ENCODE measurements at places on chromosomes 6 and 20.

- DNase-seq: no peak
- H3K4me3 ChIP-seq: no peak overlapping the region
- no peaks in the 10 kb centered on the region for H3K4me1 ChIP-seq
Measured at GRCh38 chr6:109170333-109170732, 75.0 kb downstream of the CEP57L1 start.

- DNase-seq: no peak
- H3K4me1 ChIP-seq: no peaks in the 10 kb centered on the region
- no peak overlapping the region for H3K4me3 ChIP-seq
- no peaks in the 10 kb centered on the region for H3K36me3 ChIP-seq
- H3K27ac ChIP-seq: no peak overlapping the region
- H3K27me3 ChIP-seq: no peaks in the 10 kb centered on the region
Measured at GRCh38 chr6:80769106-80769505, 662.6 kb downstream of the BCKDHB start.

GRCh38 chr6:116969211-116969863 is 92.3 kb downstream of the RFX6 start:
- no peak overlapping the region for H3K4me3 ChIP-seq
- peak; percentile 58 for DNase-seq
- H3K36me3 ChIP-seq: no peaks in the 10 kb centered on the region
- H3K27me3 ChIP-seq: no peaks in the 10 kb centered on the region
- H3K27ac ChIP-seq: no peak overlapping the region

- peak; percentile 27 for DNase-seq
- no peaks in the 10 kb centered on the region for H3K4me1 ChIP-seq
- H3K27ac ChIP-seq: no peak overlapping the region
- no peak overlapping the region for H3K4me3 ChIP-seq
Measured at GRCh38 chr20:57985278-57985677, 243.2 kb downstream of the ANKRD60 start.

GRCh38 chr20:25061821-25062530 is 4.0 kb upstream of the ACSS1 start:
- H3K4me1 ChIP-seq: no peaks in the 10 kb centered on the region
- DNase-seq: no peak
- no peaks in the 10 kb centered on the region for H3K36me3 ChIP-seq
- no peak overlapping the region for H3K4me3 ChIP-seq
- no peak overlapping the region for H3K27ac ChIP-seq

GRCh38 chr20:51926670-51927305 is 124.5 kb upstream of the SALL4 start:
- H3K36me3 ChIP-seq: no peaks in the 10 kb centered on the region
- no peaks in the 10 kb centered on the region for H3K4me1 ChIP-seq
- no peaks in the 10 kb centered on the region for H3K27me3 ChIP-seq

DNA sequence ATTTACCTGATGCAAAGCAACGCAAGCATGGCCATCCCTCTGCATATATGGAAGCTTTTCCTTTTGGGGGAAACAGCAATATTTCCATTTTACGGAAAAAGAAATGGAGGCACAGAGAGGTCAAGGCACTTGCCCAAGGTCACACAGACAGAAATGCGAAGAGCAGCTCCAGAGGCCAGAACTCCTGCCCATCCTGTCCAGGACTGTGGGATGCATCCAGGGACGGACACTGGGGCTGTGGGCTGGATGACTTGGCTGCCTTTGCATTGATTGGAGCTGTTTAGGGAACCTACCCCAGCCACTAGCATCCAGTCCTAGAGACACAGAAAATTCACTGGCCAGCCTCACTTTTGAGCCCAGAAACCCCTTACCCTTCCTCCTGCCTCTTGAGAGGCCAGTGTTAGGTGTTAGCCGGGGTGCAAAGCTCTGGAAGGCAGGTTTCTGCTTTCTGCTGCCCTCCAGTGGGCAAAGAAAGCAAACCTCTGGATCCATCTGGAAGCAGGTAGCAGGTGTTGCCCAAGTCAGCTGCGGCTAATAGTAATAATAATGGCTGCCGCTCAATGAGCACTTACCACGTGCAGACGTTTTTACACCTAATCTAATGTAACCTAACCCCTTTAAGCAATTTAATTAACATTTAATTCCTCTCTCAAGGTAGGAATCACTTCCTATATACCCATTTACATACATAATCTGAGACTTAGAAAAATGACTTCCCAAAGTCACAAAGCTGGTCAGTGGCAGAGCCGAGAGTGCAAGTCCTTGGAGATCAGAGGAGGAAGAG is 31.7 kb upstream of the CCN5 start:
- H3K27ac ChIP-seq: no peak overlapping the region
- DNase-seq: peak; percentile 82
- H3K4me3 ChIP-seq: no peak overlapping the region
- no peaks in the 10 kb centered on the region for H3K36me3 ChIP-seq
- H3K4me1 ChIP-seq: no peaks in the 10 kb centered on the region

DNA sequence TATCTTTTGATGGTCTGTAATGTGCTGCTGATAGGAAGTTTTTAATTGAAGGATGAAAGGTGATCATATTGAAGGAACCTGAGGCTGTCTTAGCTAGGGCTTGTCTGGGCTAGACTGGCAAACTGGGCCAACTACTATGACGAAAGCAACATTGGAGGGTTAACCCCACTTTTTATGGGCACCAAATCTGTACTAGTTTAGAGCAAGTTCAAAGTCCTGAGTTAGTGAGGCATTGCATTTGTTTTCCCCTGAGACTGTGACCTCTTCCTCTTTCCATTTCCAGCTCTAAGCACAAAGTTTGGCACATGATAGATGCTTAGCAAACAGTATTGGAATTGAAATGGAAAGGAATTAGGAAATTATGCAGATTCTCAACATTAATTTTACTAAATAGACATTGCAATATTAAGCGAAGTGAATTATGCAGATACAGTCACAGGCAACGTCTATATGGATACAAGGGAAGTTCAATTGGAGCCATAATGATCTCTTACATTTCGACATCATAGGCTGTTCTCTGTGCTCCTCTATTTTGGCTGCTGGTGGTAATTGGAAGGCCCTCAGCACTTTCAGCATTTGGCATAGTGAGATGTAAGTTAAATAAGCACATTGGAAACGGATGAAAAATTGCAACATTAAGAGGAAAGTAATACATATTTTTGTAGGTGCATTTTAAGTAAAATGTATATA is 22.2 kb downstream of the CEP57L1 start:
- H3K27me3 ChIP-seq: no peaks in the 10 kb centered on the region
- H3K4me1 ChIP-seq: no peaks in the 10 kb centered on the region
- H3K36me3 ChIP-seq: no peaks in the 10 kb centered on the region
- no peak overlapping the region for H3K27ac ChIP-seq
- no peak overlapping the region for H3K4me3 ChIP-seq

GRCh38 chr6:34940030-34940434 is 51.0 kb downstream of the ANKS1A start:
- no peaks in the 10 kb centered on the region for H3K27me3 ChIP-seq
- no peaks in the 10 kb centered on the region for H3K4me1 ChIP-seq
- H3K36me3 ChIP-seq: no peaks in the 10 kb centered on the region
- no peak for DNase-seq
- no peak overlapping the region for H3K27ac ChIP-seq

DNA sequence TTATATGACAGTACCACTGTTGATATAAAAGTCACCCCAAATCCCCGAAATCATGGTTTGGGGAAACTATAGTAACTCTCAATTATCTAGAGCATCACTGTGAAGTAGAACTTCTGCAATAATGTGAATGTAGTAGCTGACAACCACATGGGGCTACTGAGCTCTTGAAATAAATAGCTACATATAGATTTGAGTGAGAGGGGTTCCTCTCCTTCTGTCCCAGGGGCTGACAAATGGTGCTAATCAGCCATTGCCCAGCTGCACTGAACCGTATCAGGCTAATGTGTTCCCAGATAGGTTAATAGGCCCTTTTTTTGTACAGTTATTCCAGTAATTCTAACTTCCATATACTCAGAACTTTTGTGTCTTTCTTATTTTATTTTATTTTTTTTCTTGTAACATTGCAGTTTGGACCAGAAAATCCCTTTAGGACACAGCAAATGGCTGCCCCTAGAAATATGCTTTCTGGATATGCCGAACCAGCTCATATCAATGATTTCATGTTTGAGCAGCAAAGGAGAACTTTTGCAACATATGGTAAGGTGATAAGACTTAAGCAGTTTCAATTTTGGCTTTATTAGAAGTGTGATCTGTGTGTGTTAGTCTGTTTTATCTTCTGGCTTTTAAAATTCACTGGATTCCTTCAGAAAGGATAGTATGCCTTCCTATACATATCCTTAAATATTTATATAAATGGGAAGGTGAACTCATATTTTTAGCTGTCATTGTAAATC is 21.1 kb downstream of the CDC40 start:
- no peaks in the 10 kb centered on the region for H3K4me1 ChIP-seq
- no peaks in the 10 kb centered on the region for H3K36me3 ChIP-seq
- DNase-seq: peak; percentile 19
- no peak overlapping the region for H3K4me3 ChIP-seq
- no peaks in the 10 kb centered on the region for H3K27me3 ChIP-seq
- H3K27ac ChIP-seq: no peak overlapping the region

- no peaks in the 10 kb centered on the region for H3K4me1 ChIP-seq
- no peak overlapping the region for H3K4me3 ChIP-seq
- no peak for DNase-seq
- no peak overlapping the region for H3K27ac ChIP-seq
Measured at GRCh38 chr6:156111913-156112312, 656.3 kb upstream of the NOX3 start.

DNA sequence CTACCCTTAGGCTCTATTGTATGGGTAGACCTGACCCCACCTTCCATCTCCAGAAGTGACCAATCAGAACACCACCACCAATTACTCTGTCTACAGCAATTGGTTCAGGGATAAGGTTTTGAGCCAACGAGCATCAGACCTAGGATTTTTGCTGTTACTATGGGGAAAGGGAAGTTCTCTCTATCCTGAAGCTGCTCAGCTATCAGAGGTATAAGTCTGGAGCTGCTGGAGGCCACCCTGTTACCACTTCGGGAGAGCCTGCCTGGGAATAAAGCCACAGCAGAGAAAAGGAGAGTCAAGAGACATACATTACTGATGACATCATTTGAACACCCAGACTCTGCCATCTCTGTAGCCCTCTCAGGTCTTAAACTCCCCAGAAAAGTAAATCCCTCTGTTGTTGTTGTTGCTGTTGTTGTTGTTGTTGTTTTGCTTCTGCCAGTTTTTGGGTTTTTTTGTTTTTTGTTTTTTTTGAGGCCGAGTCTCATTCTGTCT is 94.5 kb downstream of the PREX1 start:
- no peaks in the 10 kb centered on the region for H3K4me1 ChIP-seq
- peak; percentile 65 for DNase-seq
- H3K36me3 ChIP-seq: peaks cover 2% of the 10 kb centered on the region
- no peaks in the 10 kb centered on the region for H3K27me3 ChIP-seq
- H3K27ac ChIP-seq: no peak overlapping the region
- no peak overlapping the region for H3K4me3 ChIP-seq

DNA sequence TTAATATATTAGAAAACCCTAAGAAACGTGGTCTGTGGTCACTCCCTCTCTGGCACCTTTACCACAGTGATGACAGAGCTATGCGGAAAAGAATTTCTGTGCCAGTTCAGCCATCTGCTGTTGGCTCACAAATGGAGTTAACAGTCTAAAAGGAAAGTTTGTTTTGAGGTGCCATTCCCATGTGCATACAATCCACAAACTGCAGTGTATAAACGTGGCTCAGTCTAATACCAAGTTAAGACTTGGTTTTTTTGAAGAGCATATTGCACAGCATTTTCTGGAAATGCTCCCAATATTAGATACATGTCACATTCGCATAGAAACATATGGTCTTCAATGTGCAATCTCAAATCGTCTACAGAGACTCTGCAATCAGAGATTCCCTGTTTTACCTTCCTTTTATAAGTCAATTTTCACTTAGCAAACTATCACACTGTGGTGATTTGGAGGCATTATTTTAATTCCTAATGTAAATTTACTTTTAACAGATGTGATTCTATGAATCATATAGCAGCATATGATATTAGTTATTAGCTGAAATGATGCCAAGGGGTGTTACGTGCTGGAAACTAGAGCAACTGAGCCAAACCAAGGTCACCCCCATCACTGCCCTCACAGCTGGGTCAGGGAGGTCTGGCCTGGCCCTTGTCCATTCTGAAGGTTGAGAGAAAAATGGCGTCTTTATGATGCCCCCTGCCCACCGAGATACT is 383.5 kb downstream of the PRKN start:
- H3K4me3 ChIP-seq: no peak overlapping the region
- H3K36me3 ChIP-seq: no peaks in the 10 kb centered on the region
- DNase-seq: no peak

- DNase-seq: peak; percentile 81
- H3K4me1 ChIP-seq: no peaks in the 10 kb centered on the region
- H3K4me3 ChIP-seq: no peak overlapping the region
- H3K27me3 ChIP-seq: no peaks in the 10 kb centered on the region
Measured at GRCh38 chr6:83062225-83062624, 3.4 kb downstream of the UBE3D start.

DNA sequence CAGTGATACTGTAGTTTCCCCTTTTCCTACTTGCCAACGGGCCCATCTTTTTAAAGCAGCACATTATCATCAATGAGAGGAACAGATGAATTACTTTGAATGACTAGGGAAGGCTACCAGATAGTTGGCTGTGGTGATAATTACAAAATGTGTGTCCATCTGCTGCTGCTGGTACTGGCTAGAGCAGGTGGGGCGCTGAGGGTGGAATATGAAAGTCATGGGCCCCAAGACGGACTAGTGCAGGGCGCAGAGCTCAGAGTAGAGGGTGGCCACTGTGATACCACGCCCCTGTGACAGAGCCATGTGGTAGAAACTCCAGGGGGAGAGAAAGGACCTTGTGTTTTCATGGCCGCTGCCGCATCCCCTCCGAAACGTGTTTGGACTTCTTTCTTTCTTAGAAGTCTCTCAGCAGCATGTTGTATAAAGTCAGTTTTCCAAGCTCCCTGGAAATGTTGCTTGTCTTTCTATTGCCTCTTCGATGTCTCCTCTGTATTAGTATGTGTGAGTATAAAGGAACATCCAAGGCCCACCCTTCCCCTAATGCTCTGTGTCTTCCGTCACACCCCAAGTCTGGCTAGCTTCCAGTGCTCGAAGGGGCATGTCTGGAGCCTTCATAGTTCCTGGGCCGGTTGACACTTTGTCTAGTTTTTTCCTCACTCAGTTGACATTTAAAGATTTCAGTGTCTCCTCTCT is 88.1 kb downstream of the PPP1R14C start:
- H3K4me3 ChIP-seq: no peak overlapping the region
- H3K27ac ChIP-seq: no peak overlapping the region
- H3K27me3 ChIP-seq: no peaks in the 10 kb centered on the region
- no peak for DNase-seq
- peaks cover 2% of the 10 kb centered on the region for H3K4me1 ChIP-seq

- H3K36me3 ChIP-seq: no peaks in the 10 kb centered on the region
- no peaks in the 10 kb centered on the region for H3K27me3 ChIP-seq
- H3K27ac ChIP-seq: no peak overlapping the region
- no peaks in the 10 kb centered on the region for H3K4me1 ChIP-seq
- no peak overlapping the region for H3K4me3 ChIP-seq
- DNase-seq: no peak
Measured at GRCh38 chr6:88804701-88805100, 158.7 kb downstream of the RNGTT start.

DNA sequence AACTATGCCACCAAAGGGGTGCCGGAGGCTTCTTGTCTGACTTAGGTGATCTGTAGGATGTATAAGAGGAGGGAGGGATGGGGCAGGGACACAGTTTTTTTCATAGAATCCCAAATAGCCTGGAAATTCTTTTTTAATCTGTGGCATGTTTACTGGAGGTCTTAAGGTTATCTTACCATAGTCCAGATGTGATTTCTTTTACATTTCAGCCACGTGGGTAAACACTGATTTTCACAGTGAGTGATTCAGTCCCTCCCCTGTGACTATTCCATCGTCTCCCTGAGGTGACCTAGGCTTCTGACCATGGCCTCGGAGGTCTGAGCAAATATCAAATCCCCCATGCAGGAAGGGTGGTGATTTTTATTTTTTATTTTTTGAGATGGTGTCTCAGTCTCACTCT is 67.7 kb downstream of the AKAP12 start:
- no peaks in the 10 kb centered on the region for H3K36me3 ChIP-seq
- H3K27ac ChIP-seq: no peak overlapping the region
- DNase-seq: no peak
- H3K27me3 ChIP-seq: no peaks in the 10 kb centered on the region

Data from mesendoderm (in vitro differentiated cells).